ENCODE measurements at places on chromosomes 1 and 21. TPM values are rescaled to one million over a fixed set of nuclear protein-coding genes. Genes with fewer than 3 reads are reported as not detected.

Gene RGS4
- total RNA-seq = 809 TPM

Gene MAP10
- total RNA-seq = 0.85 TPM

Gene ARHGEF19
- total RNA-seq = 8.1 TPM

Gene PCAT6
- 0.85 TPM for total RNA-seq

Gene CORT
- total RNA-seq = 0.43 TPM

Gene ATP1A4
- total RNA-seq = not detected

Gene VHLL
- 0.92 TPM for total RNA-seq

Gene HENMT1
- total RNA-seq = 1.9 TPM

Gene OR10R2
- not detected for total RNA-seq

Gene SPRR3
- total RNA-seq = not detected

Gene SMCP
- total RNA-seq = not detected

Gene TFF2
- total RNA-seq = not detected

Gene RSPO1
- 0.07 TPM for total RNA-seq

Gene OR2M3
- total RNA-seq = not detected

Gene ST6GALNAC3
- total RNA-seq = 0.36 TPM
